ENCODE measurements at places on chromosomes 4 and X. TPM values are rescaled to one million over a fixed set of nuclear protein-coding genes. Genes with fewer than 3 reads are reported as not detected.

RNF4 gene
- 45.6 TPM for total RNA-seq

NOCT gene
- 9.2 TPM for total RNA-seq

GPC3 gene
- 2.6 TPM for total RNA-seq

HSFX4 gene
- total RNA-seq, result not detected

MGAT4D gene
- not detected for total RNA-seq

PWWP3B gene
- 0.25 TPM for total RNA-seq

All from left colon (tissue), 2 donors.